Left colon (tissue), 2 donors: ENCODE measurements at places on chromosomes 4 and X. TPM values are rescaled to one million over a fixed set of nuclear protein-coding genes. Genes with fewer than 3 reads are reported as not detected.
A peak's percentile ranks its signal among the peaks of the same experiment; 100 is the strongest.

DNA sequence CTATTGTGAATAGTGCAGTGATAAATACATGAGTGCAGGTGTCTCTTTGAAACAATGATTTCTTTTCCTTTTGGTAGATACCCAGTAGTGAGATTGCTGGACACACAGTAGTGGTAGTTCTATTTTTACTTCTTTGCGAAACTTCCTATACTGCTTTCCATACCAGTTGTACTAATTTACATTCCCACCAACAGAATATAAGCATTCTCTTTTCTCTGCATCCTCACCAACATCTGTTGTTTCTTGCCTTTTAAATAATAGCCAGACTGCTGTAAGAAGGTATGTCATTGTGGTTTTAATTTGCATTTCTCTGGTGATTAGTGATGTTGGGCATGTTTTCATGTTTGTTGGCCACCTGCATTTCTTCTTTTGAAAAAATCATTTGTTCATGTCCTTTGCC is 105.9 kb downstream of the COL4A6 start:
- DNase-seq, result no peak

GRCh38 chr4:128427832-128428366 is 140.3 kb upstream of the PGRMC2 start:
- peak; percentile 38 for DNase-seq

The PARM1 gene
- 266 TPM for total RNA-seq

The ARL9 gene
- 0.15 TPM for total RNA-seq

The COL4A5 gene
- total RNA-seq, result 5.6 TPM

- no peak for DNase-seq
These were observed 1452.6 kb downstream of the PCDH7 start for GRCh38 chr4:32172761-32173160.

- DNase-seq, result no peak
These were observed 75.7 kb upstream of the PAK3 start for GRCh38 chrX:111020283-111020682.

GRCh38 chr4:2155246-2155645 is 86.7 kb downstream of the HAUS3 start:
- no peak for DNase-seq

- DNase-seq, result no peak
These were observed 60.4 kb downstream of the STX18 start for GRCh38 chr4:4481399-4481994.

- no peak for DNase-seq
These were observed 62.8 kb downstream of the SHISA3 start for GRCh38 chr4:42460043-42460442.

DNA sequence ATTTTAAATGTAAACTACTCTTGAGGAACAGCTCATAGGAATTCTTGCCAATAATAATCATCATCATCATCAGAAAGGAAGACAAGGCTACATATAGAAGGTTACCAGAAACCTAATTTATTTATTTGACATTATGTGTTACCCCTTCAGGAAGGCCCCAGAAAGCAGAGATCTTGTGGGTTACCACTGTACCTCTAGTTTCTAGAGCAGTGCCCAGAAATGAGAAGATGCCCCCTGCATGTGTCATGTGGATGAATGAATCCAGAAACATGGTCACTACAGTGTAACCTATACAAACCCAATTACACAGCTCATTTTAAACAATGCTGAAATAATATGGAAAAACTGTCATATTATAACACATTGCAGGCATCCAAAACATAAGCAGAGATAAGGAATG is 70.4 kb downstream of the ARAP2 start:
- DNase-seq, result no peak

The MAGEA3 gene
- total RNA-seq, result not detected

The HMX1 gene
- total RNA-seq, result not detected

The UBE2K gene
- total RNA-seq, result 83.5 TPM

The PAGE5 gene
- total RNA-seq, result not detected

- DNase-seq, result no peak
These were observed 125.8 kb downstream of the KIT start for GRCh38 chr4:54783402-54784110.

- DNase-seq, result no peak
These were observed 5.4 kb upstream of the BBS7 start for GRCh38 chr4:121875652-121876051.
